NCI-H460 (cell line): ENCODE measurements at places on chromosomes 1 and 21. TPM values are rescaled to one million over a fixed set of nuclear protein-coding genes. Genes with fewer than 3 reads are reported as not detected.
A peak's percentile ranks its signal among the peaks of the same experiment; 100 is the strongest.

The NADK gene
- total RNA-seq: 41.3 and 48.5 TPM in 2 replicates

DNA sequence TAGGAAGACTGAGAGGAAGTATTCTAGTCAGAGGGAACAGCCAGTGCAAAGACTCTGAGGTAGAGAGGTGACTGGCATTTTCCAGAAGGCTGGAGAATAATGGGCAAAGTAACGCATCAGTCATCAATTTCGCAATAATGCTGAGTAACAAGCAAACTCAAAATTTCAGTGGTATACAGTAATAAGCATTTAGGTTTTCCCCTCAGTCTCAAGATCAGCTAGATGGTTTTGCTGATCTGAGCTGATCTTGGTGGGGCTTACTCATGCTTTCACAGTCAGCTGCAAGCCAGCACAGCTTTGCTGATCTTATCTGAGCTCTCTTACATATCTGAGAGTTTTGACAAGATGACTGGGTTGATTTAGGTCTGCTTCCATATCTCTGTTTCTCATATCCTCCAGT, 108.7 kb downstream of the TSEN15 start:
- peak; percentile 39 for DNase-seq

DNA sequence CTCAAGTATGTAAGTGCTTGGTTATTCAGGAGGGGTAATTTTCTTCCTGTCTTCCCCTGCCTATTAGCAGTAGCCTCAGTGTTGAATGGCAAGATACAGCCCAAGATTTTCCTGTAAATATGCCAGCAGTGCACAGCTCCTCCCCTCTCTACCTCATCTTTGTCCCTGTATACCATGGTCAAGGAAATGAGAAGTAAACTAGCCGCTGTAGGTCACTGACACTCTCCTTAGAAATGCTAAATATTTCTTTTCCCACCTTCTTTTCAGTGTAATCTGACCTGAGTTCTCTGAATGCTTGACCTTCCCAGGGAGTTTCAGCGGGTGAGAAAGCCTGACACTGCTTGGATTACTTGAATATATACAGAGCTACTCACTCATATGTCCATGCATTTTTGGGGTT, 84.1 kb upstream of the ZNF326 start:
- no peak for DNase-seq

- DNase-seq: no peak
Measured at GRCh38 chr1:81820765-81821164, 20.0 kb downstream of the ADGRL2 start.

DNA sequence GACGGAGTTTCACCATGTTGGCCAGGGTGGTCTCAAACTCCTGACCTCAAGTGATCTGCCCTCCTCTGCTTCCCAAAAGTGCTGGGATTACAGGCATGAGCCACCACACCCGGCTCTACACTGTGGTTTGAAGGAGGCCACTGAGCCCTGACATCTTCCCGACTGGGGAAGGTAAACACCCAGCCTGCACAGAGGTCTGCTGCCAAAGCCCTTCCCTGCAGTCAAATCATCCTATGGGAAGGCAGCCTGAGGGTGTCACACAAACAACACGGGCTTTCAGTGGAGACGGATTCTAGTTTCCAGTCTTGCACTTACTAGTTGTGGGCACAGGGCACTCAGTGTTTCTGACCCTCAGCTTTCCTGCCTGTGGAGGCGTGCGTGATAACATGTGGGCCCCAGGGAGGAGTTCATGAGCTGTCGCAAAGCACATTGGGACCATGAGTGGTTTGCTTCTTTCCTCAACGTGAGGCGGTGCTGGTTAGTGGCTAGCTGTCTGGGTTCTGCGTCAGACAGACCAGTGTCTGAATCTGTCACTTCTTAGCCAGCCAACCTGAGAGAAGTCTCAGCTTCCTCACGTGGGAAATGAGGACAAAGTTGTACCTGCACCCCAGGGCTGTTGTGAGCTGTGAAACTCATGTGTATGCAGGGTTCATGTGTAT, 21.5 kb upstream of the OPRD1 start:
- no peak for DNase-seq

DNA sequence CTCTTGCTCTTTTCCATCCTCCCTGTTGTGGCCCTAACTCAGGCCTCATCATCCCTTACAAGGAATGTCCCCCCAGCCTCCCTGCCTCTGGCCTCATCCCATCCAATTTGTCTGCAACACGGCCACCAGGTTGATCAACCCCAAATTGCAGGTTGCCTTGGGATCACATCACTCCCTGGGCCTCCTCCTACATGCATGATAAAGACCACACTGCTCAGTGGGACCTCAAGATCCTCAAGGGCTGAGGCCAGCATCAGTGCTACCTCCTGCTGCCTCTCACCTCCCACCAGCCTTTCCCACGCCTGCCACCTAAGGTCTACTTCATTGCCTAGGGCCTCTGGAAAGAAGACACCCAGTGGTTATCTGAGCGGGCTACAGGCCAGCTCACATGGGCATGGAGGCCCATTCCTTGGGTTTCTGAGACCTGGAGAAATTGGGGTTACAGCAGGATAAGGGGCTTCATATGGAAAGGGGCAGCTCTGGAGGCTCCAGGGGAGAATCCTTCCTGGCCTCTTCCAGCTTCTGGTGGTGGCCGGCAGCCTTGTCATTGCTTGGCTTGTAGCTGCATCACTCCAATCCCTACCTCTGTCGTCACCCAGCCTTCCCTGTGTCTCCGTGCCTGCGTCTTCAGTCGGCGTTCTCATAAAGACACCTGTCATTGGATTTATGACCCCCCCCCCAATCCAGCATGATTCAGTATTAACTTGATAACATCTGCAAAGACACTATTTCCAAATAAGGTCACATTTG, 60.5 kb downstream of the KLHDC7A start:
- DNase-seq: no peak

DNA sequence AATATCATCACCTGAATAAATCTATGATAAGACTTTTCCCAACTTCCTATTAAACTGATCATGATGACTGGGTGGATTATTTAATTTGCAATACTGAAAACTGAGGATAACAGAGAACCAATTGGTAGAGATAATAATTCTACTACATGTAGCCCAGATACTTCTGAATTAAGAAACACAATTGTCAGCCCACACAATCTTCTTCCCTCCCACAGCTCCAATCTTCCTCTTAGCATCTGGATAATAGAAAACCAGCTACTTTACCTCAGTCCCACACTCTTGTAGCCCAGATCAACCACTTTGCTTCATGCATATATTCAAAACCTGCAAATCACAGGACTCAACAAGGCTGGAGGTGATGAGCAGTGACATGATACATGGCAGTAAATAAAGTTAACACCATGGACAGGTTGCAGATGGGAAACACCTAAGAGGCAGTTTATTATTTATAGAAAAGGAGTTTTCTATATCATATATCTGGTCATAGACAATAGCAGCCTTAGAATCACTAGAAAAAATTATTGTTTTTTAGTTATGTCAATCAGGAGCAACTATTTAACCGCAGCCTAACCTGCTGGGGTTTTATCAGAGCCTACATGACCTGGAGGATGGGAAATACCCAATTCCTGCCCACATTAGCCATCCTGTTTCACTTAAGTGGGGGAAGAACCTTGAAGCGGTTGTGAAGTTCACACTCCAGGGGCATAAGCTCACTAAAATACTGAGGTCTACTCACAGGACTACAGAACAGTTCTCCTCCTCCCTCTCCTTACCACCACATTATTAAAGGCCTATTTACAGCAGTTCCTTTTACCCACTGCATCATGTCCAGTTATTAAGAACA, 16.7 kb downstream of the FRRS1 start:
- DNase-seq: no peak

DNA sequence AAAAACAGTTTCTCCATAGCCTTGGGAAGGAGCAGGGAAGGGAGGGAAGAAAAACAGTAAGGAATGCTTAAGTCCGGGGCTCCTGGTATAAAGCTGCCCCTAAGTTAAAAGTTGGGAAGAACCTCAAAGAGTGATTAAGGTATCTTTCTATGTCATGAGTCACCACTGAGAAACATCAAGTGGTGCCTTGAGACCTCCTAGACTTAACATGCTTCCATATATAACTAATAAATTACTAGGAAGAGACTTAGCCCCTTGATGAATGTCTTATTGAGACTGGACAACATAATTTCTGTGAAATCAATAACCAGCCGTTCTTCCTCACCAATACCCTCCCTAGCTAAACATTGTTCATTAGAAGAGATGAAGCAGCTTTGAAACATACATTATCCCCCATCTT, 121.8 kb upstream of the SLC44A3 start:
- DNase-seq: no peak

- no peak for DNase-seq
Measured at GRCh38 chr1:42676534-42677087, 5.6 kb upstream of the YBX1 start.

DNA sequence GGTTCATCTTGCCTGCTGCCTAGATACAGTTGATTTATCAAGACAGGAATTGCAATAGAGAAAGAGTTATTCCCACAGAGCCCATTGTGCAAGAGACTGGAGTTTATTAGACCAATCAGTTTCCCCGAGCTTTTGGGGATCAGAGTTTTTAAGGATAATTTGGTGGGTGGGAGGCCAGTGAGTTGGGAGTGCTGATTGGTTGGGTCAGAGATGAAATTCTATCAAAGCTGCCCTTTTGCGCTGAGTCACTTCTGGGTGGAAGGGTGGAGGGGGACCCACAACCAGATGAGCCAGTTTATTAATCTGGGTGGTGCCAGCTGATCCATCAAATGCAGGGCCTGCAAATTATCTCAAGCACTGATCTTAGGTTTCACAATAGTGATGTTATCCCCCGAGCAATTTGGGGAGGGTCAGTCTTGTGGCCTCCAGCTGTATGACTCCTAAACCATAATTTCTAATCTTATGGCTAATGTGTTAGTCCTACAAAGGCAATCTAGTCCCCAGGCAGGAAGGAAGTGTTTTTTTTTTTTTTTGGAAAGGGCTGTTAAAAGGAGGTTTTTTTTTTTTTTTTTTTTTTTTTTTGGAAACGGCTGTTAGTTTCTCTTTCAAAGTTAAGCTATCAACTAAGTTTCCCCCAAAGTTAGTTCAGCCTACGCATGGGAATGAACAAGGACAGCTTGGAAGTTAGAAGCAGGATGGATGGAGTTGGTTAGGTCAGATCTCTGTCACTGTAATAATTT, 7.4 kb downstream of the SLC16A4 start:
- peak; percentile 67 for DNase-seq

The LCE1A gene
- not detected in 2 replicates for total RNA-seq

DNA sequence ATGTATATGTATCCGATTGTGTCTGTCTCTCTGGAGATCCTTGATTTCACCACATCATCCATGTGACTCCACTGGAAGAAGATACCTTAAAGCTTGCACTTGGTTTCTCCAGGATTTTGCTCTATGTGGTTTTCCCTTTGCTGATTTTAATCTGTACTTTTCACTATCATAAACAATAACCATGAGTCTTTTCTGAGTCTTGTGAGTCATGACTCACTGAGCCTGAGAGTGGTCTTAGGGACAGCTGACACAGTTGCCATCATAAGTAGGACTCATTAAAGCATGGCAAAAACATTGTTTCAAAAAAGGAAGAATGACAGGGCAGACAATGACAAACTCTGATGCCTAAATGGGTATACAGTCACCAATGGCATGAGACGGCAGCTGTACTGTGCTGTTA, 226.2 kb downstream of the AKT3 start:
- no peak for DNase-seq

The ISG20L2 gene
- 42.1 and 42.2 TPM in 2 replicates for total RNA-seq

- no peak for DNase-seq
Measured at GRCh38 chr1:38098101-38098847, 51.7 kb upstream of the POU3F1 start.

The MTARC2 gene
- 7.3 and 10.7 TPM in 2 replicates for total RNA-seq

DNA sequence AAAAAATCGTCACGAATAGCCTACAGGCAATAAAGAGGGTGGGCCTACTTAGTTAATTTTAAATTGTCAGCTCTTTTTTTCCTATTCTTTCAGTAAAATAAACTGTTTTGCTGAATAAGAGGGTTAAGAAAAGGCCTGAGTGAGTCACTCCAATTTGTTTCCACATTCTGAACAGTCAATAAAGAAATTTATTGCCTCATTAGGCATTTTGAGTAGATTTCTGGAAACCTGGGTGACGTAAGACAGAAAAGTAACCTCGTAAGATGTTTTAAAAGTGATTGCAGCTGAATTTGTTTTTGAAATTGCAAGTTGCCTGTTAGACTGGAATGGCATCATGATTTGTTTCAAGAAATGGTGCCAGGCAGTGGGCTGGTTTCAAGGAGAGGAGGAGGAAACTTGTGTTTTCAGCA, 439.3 kb downstream of the USP25 start:
- DNase-seq: no peak

GRCh38 chr1:206563367-206564207, 48.7 kb downstream of the EIF2D start:
- no peak for DNase-seq

The CRNN gene
- not detected in 2 replicates for total RNA-seq

GRCh38 chr1:86718786-86719185, 14.4 kb downstream of the SH3GLB1 start:
- DNase-seq: no peak

DNA sequence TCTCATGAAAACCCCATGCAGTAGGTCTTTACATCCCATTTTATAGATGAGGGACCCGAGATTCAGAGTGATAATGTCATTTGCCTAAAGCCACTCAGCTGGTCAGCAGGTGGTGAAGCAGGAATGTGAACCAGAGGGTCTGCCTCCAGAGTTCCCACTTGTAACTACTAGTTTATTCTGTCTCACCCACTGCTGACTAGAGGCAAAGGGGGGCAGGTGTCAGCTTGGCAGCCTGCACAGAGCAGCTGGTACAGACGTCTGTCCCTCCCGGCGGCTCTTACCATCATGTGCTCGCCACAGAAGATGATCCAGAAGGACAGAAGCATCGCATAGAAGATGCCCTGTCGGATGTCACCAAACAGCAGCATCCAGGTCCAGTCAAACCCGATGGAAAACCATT, 82.4 kb downstream of the WLS start:
- DNase-seq: no peak

The KRTAP19-1 gene
- total RNA-seq: not detected in 2 replicates
